Endodermal cell (in vitro differentiated cells): ENCODE measurements at places on chromosomes 4 and X. TPM values are rescaled to one million over a fixed set of nuclear protein-coding genes. Genes with fewer than 3 reads are reported as not detected.

Gene CCSER1
- 1.6 to 2.2 TPM (median 1.7 TPM) in 3 replicates for total RNA-seq

Gene IRS4
- total RNA-seq, result 1.9 to 2.5 TPM (median 2.3 TPM) in 3 replicates

Gene GLRA3
- total RNA-seq, result 0.21 TPM in 1 of 3 replicates, not detected in the others

Gene RBM46
- total RNA-seq, result 0.32 to 0.49 TPM (median 0.40 TPM) in 3 replicates

Gene DKK2
- total RNA-seq, result not detected in 2 replicates

Gene DUSP9
- total RNA-seq, result 0.31 and 0.43 TPM in 2 replicates

Gene CSAG1
- total RNA-seq, result not detected in 2 replicates

Gene S100G
- total RNA-seq, result not detected in 2 replicates

Gene EMD
- total RNA-seq, result 60.3 and 65.5 TPM in 2 replicates

Gene PTPN13
- total RNA-seq, result 120 to 250 TPM (median 238 TPM) in 3 replicates

Gene SFRP2
- 5.3 to 6.5 TPM (median 5.3 TPM) in 3 replicates for total RNA-seq

- DNase-seq, result no peak
These were observed 592.2 kb downstream of the SMARCA1 start for GRCh38 chrX:128931071-128931470.

GRCh38 chr4:174528226-174528625 is 5.9 kb upstream of the HPGD start:
- DNase-seq, result no peak

DNA sequence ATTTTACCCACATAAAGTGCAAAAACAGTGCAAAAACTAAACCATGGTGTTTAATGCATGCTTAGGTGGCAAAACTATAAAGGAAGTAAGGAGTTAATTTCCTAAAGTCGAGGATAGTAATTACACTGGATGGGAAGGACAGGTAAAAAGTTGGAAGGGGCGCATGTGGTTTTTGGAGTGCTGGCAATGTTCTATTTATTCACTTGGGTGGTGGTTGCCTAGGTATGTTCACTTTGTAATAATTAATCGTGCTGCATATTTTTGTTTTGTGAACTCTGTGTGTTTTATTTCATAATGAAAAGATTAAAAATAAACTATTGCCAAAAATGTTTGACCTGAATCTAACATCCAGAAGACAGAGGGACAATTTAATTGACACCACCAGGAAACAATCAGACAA is 32.1 kb upstream of the SMARCA5 start:
- no peak for DNase-seq

GRCh38 chr4:1890979-1891570 is 19.9 kb downstream of the NSD2 start:
- no peak for DNase-seq

DNA sequence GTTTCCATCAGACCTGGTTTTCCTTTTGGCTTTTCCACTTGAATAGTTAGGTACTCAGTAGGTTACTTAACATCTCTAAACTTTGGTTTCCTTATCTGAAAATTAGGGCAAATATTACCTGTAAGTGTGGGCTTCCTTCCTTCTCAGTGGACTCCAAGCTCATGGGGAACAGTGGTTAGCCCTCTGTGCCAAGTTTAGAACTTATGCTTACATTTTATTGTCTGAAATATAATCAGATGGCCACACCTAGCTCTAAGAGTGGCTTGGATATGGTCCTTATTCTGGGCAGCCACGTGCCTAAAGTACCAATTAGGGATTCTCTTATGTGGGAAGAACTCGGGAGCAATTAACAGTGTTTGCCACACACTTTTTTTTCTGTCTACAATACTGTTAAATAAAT is 133.9 kb downstream of the UCHL1 start:
- no peak for DNase-seq

GRCh38 chr4:6250235-6250983 is 19.2 kb upstream of the WFS1 start:
- peak; percentile 85 for DNase-seq

GRCh38 chr4:42709392-42710065 is 52.6 kb upstream of the ATP8A1 start:
- DNase-seq, result no peak

GRCh38 chr4:107050525-107051135 is 14.5 kb upstream of the DKK2 start:
- DNase-seq, result no peak

DNA sequence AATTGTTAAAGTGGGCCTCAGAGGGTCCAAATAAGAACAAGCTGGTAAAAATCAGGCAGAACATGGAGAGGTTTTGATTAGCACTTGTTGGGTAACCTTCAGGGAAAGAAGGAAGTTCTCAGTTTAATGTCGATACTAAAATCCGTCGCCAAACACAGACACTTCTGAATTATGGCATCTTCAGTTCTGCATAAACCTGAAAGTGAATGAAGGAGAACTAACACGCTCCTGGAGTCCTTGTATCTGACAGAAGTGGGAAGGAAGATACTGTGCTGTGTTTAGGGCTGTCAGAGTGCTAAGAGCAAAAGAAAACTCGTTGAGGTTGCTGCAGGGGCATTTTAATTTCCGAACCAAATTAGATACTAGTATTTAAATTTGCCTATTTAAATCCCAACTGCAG is 106.2 kb downstream of the TMA16 start:
- no peak for DNase-seq

DNA sequence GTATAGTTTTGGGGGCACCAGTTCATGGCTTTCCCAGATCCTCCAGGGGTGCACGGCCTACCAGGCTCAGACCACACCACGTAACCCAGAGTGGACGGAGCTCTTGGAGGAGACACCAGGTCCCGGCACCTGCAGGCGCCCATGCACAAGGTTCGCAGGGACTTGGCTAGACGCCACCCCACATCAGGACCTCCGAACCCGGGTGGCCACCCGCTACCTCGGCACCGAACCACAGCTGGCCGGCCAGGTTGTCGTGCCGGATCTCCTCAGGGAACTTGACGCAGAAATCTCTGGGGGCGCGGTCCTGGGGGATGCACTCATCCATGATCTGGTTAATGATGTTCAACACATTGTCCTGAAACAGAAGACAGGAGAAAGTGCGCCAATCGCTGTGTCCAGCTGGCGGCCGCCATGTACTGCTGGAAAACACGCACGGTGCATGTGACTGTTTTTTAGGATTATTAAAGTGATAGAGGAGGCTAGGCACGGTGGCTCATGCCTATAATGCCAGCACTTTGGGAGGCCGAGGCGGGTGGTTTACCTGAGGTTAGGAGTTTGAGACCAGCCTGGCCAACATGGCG is 77.1 kb downstream of the ZFYVE28 start:
- no peak for DNase-seq

DNA sequence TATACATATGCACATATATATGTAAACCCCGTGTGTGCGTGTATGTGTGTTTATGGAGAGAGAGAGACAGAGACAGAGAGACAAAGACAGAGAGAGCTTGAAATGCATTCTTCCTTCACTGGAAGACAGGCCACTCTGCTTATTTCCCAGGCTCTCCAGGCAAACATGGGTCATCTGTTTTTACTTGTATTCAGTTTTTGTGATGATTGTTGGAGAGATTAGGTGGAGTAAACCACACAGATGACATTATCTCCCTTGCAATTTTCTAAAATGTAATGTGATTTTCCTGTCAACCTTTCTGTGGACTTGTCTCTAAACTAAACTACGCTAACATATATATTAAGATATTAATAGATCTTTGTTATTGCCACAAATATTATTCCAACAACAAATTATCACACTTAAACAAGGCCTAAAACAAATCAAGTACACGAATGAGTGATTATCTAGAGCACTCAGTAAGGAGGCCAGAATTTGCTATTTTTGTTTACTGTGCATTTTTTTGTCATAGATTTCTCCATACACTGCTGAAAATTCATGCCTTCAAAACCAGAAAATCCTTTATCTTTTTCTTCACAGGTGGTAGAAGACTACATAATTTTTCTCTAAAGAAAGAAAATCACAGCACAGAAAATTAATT is 251.8 kb upstream of the SLIT2 start:
- no peak for DNase-seq

- DNase-seq, result no peak
These were observed 37.4 kb upstream of the NDP start for GRCh38 chrX:44010626-44011025.

DNA sequence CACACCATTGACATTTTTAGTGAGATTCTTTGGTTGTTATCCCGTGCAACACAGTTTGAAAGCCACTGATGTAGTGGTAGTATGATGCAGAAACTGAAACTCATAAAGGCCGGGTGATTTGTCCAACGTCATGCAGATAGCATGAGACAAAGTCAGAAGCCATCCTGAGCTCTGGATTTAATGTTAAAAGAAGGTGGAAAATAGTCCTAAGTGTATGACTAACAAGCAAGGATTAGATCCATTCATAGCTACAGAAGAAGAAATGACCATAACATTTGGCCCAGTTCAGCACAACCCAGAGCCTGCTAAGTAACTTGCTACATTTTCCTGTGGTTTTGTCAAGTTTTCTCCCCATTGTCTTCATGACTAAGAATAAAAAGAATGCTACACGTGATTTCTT is 142.4 kb downstream of the AMELX start:
- DNase-seq, result no peak

DNA sequence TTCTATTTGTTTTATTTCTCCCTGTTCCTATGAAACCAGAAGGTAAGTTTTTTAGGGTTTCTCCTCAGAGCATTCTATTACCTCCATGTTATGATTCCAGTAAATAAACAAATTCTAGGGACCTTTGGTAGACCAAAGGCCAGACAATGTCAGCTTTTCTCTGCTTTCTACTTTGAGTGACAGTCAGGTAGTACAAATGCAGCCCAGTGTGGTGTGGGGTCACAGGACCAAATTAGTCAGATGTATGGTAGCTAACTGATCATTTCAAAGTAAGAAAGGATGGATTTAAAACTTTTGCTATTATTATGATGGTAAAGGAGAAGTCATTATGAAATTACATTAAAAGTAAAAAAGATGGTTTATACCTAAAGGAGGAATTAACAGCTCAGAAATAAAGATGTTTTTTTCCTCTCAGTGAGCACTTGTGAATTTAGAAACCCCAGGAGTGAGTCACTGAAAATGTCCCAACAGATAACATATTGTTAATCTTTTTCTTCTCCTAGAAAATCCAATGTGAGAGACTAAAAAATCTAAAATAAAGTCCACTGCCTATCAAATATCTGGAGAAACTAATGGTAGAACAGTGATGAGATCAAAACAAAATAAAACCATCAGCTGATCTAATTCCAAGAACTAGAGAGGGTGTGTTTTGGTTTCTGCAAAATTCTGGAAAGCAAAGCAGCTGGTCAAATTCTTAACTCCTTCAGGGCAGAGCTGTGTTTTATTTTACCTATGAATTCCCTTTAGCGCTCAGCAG is 16.6 kb upstream of the KLHL2 start:
- DNase-seq, result no peak

DNA sequence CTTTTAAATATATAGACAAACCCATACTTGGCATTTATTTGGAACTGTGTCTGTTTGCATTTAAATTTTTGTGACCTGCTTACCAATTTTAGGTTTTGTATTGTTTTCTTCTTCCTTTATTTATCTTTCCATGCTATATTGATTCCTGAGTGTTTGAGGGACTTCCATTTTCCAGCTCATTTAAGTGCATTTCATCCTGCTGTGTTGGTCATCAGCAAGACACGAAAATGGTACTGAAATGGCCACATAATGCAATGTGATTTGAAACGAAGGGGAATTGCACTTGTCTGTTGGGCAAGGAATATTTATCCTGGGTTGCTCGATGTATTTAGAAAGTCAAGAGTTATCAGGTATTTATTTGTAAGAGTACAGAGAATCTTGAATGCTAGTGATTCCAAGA is 524.3 kb upstream of the MAGEB2 start:
- no peak for DNase-seq

- DNase-seq, result no peak
These were observed 70.6 kb downstream of the TNIP2 start for GRCh38 chr4:2685541-2685940.

DNA sequence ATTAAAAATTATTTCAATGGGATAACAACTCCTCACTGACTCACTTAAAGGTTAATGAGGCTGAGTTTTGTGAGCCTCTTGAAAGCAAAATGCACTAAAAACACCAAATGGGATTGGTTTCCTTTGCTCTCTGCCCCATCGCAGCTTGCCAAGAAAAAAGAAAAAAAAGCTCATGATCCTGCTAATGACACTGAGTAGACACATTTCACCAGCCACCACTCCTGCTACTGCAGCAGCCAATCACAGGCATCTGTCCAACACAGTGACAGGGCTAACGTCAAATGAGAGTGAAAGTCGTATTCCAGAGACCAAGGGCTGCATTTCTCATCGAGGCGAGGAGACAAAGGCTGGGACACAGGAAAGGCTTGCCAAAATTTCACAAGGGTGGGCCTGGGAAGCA is 5.2 kb downstream of the APBB2 start:
- DNase-seq, result no peak

GRCh38 chr4:118076958-118077766 is 42.9 kb downstream of the NDST3 start:
- DNase-seq, result peak; percentile 85

DNA sequence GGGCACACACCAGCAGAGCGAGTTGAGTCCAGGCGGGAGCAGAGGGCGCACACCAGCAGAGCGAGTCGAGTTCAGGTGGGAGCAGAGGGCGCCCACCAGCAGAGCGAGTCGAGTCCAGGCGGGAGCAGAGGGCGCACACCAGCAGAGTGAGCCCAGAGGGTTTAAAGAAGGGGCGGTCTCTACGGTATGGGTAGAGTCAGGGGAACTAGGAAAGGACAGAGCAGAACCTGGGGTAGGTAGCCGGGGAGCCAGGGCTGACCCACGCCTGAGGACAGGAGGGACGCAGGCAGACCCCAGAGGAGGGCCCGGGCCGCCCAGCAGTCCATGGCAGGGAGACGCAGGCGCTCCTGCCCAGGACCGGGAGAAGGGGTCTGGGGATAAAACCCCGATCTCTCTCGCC is 22.0 kb upstream of the ADRA2C start:
- DNase-seq, result no peak

DNA sequence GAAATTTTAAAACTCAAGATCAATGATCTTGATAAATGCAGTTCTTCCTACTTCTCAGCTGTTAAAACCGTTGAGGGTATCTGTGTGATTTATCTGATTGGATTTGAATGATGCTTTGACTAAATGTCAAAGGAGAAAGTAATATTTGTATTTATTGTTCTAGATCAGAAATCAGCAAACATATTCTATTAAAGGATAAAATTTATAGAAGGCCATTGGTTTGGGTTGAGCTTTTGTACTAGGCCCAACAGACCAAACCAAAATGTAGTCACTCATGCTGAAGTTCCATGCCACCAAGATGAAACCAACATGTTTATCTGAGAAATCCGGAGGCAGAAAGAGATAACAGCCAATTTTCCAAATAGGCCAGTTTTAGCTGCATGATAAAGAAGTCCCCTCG is 64.5 kb upstream of the BMP2K start:
- no peak for DNase-seq

- DNase-seq, result no peak
These were observed 737.8 kb upstream of the FRG1 start for GRCh38 chr4:189202869-189203271.

GRCh38 chrX:16772460-16772859 is 13.8 kb upstream of the TXLNG start:
- DNase-seq, result peak; percentile 79

GRCh38 chrX:97399400-97399799 is 515.7 kb downstream of the RPA4 start:
- no peak for DNase-seq

GRCh38 chr4:179662522-179662921 is 2220.3 kb upstream of the AGA start:
- DNase-seq, result no peak

- no peak for DNase-seq
These were observed 43.9 kb downstream of the ALPK1 start for GRCh38 chr4:112341033-112341432.

- DNase-seq, result peak; percentile 93
These were observed 51.1 kb downstream of the LEF1 start for GRCh38 chr4:108117418-108118182.
